HCT116 (cell line): ENCODE measurements at places on chromosomes 12 and 14.

GRCh38 chr12:115916910-115917668, 360.4 kb downstream of the MED13L start:
- DNase-seq, result peak; percentile 31

DNA sequence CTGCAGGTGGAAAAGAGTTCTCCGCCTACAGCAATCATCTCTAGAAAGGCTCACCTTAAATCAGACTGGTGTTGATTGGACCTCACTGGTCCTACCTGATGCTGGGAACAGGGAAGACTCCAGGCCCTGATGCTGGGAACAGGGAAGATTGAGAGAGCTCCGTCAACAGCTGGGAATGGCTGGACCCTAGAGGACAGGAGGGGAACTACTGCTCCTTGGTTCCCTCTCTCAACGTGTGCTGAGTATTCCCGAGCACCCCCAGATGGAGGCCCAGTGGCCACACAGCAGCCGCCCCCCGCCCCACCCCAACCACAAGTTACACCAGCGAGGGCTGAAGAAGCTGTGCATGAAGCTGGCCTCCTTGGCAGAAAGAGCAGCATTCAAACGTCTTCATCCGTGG, 240.3 kb downstream of the SLC15A4 start:
- DNase-seq, result no peak

DNA sequence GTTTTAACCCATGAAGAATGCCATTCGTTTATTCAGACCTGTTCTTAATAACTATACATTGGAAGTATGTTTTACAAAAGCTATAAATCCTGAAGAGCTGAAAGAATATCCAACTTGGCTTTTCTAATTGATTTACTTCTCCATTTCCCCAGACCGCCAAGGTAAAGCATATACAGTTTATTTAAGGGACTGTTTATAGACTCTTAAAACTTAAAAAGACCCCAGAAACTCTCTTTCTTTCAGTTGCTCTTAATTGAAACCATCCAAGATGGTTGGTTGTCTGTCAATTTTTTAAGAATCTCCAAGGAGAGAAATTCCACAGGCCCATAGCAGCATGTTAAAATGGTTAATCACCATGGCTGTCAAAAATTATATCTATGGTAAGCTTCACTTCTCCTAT, 8.8 kb downstream of the IGF1 start:
- DNase-seq, result no peak

DNA sequence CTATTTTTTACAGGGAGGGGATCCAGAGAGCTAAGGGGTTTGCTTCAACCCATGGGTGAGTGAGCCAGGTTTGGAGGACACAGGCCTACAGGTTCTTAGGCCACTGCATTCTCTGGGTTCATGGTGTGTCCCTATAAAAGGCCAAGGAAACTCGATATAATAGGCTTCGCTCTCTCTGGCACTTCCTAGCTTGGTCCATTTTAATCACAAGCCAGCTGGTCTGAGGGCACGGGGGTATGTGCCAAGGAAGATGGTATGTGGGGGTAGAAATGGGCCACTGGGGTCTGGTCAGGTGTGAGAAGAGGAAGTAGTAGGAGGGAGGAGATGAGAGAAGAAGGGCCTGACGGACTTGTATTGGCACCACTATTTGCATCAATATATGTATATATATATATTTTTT, 4.9 kb downstream of the ETV6 start:
- DNase-seq, result no peak

DNA sequence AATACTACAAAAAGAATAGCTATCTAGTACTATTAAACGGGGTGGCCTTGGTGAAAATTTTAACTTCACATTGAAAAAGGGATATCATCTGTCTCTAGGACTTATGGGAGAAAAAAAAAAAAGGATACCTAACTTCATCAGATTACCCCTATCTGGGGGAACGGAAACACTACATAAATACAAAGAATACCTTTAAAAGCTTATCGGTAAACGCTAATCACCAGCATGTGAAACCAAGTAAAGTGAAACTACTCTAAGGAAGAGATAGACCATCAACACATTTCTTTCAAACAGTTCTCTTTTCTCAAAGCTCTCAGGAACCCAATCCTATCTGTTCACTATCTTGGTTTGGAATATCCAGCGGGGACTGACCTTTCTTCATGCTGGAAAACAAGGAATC, 3.5 kb downstream of the KICS2 start:
- no peak for DNase-seq

DNA sequence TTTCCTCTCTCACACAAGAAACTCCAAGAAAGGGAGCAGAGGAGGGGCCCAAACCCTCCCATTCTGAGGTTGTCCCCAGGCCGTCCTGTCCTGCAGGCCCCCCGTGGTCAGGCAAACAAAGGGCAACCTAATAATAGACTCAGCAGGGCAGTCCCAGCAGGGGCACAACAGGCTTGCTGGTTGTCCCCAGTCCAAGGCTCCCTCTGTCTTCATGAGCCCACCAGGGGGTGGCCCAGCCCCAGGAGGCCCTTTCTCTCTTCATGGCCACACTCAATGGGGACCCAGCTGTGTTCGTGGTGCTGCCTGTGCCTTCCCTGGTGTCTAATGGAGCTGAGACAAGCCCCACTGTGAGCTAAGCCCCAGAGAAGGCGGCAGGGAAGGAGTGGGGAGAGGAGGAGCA, 359.9 kb downstream of the ADGRD1 start:
- no peak for DNase-seq
